ENCODE measurements at places on chromosomes 1 and 21.

- DNase-seq = no peak
Observed at GRCh38 chr1:38860454-38860795, 853 bp upstream of the RRAGC start.

DNA sequence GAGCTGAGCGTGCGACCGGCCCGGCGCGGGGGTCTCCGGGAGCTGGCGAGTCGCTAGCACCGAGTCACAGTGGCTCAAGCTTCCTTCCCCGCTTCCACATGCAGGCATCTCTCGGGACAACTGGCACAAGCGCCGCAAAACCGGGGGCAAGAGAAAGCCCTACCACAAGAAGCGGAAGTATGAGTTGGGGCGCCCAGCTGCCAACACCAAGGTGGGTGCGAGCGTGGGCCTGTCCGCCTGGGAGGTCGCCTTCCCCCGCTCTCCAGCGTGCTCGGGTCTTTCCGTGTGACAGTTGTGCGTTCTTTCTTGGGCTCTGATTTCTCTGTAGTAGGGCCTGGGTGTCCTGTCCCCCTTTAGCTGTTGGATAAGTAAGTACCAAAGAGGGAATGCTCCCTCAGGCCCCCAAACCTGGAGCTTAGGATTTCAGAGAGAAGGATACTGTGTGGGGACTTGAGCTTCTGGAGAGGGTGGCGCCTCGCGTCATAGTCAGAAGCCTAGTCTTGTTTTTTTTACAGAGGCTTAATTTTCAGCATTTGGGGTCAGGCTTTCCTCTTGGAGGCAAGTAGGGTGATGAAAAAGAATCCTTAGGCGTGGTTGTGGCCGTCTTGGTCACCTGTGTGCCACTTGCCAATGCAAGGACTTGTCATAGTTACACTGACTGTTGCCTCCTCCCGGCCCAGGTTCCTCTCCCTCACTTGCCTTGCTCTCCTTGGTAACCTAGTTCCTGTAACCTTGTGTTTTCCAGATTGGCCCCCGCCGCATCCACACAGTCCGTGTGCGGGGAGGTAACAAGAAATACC is 790 bp downstream of the RPS8 start:
- DNase-seq = no peak

GRCh38 chr1:191970116-191970515 is 188.1 kb upstream of the RGS18 start:
- DNase-seq = no peak

DNA sequence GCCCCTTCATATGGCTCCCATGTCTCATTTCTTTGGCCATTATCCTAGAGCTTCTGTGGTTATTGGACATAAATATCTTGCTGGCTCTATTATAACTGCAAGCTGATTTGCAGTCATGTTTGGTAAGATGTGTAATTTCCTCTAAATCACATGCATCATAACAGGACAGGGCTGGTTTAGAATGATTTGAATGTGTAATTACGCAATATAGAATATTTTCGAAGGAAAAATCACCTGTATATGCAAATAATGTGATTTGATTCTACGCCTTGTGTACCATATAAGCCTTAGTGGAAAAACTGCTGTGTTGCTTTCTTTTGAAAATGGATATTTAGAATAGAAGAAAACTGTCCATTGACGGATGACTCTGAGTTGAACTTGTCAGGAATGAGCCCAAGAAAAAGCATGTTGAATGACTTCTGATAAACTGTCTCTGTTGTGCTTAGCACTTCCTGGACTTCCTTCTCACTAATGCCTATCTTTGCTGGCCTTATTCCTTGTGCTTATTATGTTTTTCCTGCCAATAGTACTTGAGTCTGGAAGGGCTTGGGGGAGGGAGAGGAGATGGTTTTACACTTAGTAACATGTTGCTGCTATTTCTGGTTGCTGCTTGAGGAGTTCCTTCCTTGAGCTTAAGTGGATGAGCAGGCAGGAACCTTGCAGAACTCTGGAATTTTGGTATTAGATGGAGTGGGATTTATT is 6.5 kb downstream of the CACHD1 start:
- DNase-seq = peak; percentile 50

DNA sequence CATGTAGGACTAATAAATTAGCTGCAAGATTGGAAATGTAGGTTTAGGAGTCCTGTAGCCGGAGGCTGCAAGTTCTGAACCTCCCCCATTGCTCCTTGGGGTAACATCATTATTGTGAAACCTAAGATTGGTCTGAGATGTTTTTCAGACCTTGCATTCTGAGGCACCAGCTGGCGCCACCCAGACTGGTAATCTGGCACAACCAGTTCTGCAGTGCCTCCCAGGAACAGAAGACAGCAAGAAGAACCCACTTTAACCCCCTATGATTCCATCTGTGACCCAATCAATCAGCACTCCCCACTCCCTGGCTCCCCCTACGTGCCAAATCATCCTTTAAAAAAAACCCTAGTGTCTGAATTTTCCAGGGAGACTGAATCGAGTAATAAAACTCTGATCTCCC is 11.6 kb upstream of the DNAJC6 start:
- DNase-seq = no peak

- no peak for DNase-seq
Observed at GRCh38 chr1:224302947-224303346, 27.0 kb downstream of the NVL start.

DNA sequence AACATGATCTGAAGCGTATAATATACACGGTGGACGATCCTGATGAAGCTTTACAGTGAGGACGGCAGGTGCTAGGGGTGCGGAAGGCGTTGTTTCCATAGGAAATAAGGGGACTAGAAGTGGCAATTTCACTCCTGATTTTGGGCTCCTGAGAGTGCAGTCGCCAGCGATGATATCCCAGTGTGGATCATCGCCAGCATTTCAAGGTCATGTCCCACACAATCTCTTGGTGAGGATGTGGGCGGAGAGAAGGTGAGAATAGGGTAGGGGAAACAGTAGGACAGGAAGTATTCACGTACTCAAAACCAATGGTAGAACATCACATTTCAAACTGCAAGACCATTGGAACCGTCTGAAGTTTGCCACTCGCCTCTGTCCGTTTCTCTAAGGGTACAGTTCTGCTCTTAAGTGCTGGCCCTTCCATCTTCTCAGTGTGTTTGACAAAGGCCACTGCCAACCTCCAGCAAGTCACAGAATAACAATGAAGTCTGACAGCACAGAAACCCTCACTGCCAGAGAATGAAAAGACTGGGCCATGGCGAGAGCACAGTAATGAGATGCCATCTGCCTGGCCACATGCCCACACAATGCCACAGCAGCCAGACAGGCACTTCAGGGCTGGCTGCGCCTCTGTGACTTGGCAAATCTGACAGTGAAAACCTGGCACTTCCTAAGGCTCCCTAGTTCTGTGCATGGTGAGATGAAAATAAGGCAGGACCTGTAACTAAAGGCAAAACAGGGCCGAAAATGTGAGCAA is 27.9 kb downstream of the PCSK9 start:
- no peak for DNase-seq

GRCh38 chr1:194279975-194280374 is 1093.6 kb upstream of the B3GALT2 start:
- no peak for DNase-seq

GRCh38 chr21:35616090-35616489 is 444.2 kb downstream of the SETD4 start:
- peak; percentile 56 for DNase-seq

DNA sequence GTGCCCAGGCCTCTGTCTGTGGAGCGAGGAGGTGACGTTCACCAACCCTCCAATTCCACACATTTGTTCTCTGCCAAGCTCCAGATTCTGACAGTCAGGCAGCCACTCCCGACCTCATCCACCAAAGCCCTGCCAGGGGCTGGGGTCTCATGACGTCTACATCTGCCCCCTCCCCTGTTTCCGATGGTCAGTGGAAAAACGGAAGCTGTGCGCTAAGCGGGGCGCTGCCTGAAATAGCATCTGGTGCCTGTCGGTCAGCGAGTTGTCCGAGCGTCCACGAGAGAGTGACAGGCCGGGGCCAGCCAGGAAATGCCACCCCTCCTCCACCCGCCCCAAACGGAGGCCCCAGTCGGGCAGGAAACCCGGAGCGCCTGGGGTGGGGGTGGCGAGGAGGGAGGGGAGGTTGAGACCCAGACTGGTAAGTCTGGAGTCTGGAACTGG is 3.2 kb upstream of the TAL1 start:
- DNase-seq = no peak

DNA sequence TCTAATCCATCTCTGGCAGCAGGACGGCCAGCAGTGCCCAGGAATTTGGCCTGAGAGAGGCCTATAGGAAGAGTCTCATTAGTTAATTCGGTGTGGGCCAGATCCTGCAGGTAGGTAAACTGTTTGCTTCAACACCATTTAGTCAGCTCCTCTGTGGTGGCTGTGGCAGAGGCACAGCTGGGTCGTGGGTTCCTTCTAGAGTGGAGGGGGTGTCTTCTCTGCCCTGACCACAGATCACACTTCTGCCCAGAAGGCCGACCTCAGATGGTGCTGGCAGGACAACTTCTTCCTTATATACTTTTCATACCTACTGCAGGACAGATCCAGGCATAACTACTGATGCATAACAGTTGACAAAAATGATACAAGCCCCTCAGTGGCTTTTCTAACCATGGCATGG is 281.4 kb downstream of the RPS6KC1 start:
- no peak for DNase-seq

DNA sequence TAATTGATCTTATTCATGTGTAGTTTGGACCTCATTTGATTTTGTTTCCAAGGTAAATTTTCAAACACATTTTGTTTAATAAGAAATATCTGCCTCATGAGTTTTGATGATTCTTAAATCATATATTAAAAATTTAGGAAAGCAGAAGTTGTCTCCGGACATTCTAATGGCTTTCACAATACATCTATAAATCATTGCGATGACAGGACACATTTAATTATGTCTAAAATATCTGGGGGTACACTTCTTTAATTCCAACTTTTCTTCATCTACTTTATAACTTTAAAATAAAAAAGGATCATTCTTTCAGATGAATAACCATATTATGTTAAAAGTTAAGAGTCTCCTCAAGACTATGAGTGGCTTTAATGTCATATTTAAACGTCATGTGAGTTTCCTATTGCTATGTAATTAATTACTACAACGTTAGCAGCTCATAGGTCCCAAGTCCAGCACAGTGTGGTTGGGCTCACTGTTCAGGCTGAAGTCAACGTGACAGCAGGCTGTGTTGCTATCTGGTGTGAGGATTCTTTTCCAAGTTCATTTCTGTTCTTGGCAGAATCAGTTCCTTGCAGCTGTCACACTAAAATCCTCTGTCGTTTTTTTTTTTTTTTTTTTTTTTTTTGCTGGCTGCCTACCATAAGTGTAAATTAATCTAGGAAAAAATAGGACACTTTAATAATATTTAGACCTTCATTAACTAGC is 893.5 kb downstream of the LTN1 start:
- no peak for DNase-seq

DNA sequence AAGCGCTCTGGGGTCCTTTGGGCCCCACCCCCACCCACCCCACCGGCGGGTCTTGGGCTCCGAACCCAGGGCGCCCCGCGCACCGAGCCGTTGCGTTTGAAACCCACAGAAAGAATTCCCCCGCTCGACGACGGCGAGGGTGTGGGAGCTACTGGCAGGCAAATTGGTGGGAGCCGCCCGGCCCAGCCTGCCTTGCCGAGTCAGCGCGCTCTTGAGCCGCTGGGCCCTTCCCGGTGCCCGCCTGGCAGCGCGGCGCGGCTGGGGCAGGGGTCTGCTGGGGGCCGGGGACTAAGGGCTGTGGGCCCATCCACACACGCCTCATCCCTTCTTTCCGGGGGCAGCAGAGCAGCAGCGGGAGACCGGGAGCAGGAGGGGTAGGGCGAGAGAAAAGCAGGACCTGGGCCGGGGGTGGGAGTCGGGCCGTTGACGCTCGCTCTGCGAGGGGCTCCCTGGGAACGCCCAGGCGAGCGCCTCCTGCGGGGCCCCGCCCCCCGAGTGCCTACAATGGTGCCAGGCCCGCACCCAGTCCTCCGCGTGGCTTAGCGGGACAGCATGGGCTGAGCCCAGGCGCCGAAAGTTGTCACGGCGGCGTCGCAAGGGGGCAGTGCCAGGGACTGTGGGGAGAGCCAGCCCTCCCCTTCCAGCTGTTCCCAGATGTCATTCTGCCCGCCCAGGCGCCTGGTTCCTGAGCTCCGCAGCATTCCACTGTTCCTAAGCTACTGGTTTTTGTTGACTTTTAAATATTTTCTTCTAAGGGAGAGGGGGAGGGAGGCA is at the start of gene C1orf94:
Gene C1orf94 (plus strand): TSS at position 78 of the 774 bp plus-strand sequence. CDS start 883 bp downstream, outside the sequence.
- no peak for DNase-seq

DNA sequence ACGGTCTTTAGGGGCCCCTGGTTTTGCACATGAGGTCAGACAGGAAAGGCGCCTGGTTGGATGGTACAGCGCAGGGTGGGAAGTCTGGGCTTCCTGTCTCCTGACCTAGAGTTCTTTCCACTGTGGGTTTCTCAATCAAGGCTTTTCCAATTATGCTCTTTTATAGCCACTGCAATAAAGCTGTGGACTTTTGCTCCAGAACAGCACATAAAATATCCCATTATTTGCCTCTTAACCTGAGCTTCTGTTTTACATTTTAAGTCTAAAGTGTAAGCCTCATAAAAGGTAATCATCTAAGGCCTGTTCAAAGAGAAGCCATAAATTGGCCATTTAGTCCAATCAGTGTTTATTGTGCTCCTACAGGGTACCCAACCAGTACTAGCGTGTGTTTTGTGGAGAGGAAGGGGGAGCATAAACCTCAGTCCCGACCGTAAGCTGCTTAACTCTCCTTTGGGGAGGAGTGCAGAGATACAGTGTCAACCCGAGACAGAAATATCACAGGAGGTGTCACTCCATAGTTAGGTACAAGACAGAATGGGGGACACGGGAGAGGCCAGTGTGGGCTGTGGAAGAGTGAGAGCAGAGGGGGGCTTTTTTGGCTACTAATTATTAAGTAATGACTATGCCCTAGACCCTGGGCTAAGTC is 270.0 kb downstream of the TRABD2B start:
- no peak for DNase-seq

GRCh38 chr1:37243368-37244082 is 209.2 kb upstream of the GRIK3 start:
- no peak for DNase-seq

DNA sequence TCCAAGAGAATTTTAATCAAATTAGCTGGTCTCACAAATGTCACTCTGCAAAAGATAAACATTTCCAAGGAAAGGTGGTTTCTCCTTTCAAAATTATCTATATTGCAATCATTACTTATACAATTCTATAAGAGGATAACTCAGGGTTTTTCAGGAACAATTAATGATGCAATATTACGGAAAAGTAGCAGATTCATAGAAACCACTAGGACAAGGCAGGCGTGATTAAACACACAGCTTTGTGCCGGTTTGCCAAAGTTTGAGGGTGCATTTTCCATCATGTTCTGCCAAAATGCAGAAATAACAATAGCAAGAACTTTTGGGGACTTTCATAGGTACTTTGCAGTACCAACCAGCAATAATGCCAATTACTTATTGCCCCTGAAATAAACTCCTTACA is 605 bp downstream of the TNFRSF9 start:
- no peak for DNase-seq

Measured in AG09309 (cell line).